Activated CD8-positive, alpha-beta memory T cell treated with anti-CD3 and anti-CD28 coated beads for 1 hour (primary cell): ENCODE measurements at places on chromosomes 3 and 15.

DNA sequence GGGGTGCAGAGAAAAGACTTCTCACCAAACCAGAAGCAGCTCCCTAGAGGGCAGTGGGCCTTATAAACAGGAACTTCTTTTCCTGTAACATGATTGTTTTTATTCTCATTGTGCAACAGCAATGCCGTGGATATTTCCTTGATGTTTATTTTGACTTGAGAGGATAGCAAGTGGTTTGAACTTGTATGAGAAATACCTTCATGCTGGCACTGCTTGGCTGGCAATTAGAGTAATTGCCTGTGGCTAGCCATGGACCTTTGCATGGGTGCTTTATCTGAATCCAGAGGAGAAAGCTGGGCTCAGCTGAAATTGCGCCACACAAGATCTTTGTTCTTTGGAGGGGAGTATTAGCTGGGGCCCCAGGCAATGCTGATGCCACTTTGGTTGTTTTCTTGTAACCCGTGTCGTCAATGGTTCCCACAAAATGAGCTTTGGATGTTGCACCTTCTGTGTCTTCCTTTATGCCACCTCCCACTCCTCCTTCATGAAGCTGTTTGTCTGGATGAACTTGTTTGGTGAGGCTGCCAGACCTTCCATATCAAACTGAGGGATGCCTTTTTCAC is 37.9 kb downstream of the CMTM8 start:
- no peak for DNase-seq

DNA sequence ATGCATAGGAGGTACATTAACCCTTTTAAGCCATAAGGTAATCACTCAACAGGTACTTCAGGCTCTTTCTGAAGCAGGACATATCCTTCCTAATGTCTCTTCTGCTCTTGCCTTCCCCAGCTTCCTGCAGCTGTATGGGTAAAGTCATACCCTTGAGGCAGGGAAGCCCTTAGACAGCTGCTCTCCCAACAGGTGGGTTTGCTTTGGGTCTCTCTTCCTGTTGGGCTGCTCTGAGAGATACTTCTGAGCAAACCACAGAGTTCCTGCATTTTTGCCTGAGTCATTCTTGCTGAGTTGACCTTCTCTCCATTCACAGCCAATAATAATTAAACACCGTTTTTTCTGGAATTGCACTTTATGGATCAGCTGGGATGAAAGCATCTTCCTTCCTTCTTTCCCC is 2.0 kb upstream of the TRAT1 start:
- DNase-seq = no peak

DNA sequence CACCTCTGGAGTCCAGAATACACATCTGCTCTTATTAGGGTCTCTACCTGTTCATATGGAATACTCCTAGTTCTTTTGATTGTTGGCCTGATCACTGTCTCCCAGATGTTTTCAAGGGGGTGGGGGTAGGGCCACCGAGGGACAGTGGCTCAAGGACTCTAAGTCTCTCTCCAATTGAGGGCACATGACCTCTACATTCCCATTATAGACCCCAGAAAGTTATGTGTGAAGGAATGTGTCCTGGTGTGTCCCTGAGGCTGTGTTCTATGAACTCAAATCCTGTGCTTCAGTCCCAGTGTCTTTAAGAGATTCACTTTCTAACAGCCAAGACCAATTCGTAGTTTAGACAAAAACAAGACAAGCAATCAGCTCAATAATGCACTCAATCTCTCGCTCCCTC is 357.4 kb downstream of the ERC2 start:
- no peak for DNase-seq

DNA sequence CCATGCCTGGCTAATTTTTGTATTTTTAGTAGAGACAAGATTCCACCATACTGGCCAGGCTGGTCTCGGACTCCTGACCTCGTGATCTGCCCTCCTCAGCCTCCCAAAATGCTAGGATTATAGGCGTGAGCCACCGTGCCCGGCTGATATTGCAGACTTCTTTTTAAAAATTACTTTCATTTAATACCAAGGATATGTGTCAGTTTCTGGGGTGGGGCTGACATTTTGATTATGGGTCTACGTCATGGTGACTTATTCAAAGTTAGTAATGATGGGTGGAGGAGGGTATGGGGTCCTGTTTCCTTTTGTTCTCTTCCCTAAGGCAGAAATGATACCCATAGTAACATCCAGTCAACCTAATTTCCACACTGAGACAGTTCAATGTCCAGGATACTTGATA is 34.7 kb downstream of the GBE1 start:
- no peak for DNase-seq

- no peak for DNase-seq
Observed at GRCh38 chr15:68298882-68299381, 21.4 kb downstream of the FEM1B start.

GRCh38 chr3:94799420-94800060 is 736.7 kb downstream of the NSUN3 start:
- no peak for DNase-seq

- DNase-seq = no peak
Observed at GRCh38 chr15:70358871-70359647, 261.3 kb upstream of the TLE3 start.

DNA sequence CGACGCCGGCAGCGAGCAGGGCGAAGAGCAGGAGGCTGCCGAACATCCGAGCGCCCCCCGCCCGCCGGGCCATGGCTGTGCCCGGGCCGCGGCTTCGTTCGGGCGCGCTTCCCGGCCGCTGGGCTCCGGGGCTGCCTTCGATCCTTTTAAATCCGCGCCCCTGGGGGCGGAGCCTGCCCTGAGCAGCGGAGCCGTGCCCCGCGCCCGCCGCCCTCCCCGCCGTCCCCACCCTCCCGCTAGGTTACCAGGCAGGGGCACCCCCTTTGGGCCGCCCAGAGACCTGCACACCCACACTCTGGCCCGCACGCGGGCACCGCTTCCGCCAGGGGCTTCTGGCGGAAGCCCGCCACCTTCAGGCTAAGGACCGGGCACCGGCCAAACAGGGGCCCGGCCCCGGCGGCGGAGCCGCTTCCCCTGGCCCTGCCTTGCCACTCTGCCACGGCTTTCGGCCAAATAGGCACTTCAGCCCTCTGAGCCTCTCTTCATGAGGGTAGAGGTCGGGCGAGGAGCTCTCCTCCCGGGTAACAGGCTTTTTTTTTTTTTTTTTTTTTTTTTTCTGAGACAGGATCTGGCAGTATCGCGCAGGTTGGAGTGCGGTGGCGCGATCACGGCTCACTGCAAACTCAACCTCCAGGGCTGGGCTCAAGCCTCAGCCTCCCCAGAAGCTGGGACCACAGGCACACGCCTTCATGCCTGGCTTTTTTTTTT is at the start of gene NMB:
Gene NMB (minus strand): TSS at position 120 of the 708 bp plus-strand sequence. CDS start 47 bp downstream, at position 73.
- DNase-seq = peak; percentile 59

- no peak for DNase-seq
Observed at GRCh38 chr15:33735637-33736247, 232.6 kb upstream of the CHRM5 start.

DNA sequence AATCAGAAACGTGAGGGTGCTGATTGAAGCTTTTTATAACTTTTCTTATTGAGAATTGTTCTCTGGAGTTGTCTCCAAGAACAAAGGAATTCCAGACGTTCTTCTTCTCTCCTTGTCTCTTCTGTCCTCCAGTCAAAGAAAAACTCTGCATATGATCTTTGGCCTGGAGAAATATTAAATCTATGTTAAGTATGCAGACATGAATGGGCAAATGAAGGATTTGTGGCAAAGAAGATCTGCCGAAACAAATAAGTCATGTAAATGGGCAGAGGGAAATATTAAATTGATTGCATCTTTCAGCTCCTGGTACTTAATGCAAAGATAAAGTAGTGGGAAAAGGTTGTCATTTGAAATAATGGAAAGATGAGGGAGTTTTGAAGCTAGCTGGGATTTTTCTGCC is 74.9 kb downstream of the IGF1R start:
- no peak for DNase-seq

- no peak for DNase-seq
Observed at GRCh38 chr3:12138044-12138443, 20.7 kb downstream of the TIMP4 start.

DNA sequence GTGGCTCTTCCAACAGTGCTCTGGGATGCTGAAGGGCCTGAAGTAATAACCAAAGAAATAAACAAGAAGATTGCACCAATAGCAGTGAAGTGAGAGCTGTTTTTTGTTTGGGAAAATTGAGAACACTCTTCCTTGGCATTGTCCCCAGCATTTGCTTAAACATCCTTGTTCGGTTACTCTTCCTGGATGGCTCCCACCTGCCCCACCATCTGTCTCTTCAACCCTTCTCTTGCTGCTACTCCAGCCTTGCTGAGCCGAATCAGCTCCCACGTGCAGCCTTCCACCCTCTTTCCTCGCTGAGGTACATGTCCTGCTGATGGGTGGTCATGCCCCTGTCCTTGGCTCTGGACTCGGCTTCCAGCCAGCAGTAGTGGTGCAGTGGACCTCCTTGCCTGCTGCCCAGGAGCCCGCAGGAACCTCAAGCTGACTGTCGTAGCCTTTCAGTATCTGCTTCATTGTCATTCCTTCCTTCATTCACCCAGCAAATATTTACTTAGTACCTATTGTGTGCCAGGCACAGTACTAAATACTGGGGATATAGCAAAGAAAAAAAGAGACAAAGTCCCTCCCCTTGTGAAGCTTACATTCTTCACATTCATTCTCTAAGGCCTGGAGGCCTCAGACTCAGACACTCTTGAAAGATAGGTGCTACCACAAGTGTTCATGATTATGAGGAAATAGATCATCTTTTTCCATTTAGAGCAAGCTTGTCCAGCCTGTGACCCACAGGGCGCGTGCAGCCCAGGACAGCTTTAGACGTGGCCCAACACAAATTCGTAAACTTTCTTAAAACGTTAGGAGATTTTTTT is 17.1 kb upstream of the VILL start:
- no peak for DNase-seq

- no peak for DNase-seq
Observed at GRCh38 chr3:26259176-26259575, 363.4 kb upstream of the LRRC3B start.

GRCh38 chr3:148147903-148148302 is 549.8 kb upstream of the AGTR1 start:
- no peak for DNase-seq

- no peak for DNase-seq
Observed at GRCh38 chr15:30889196-30889595, 14.5 kb upstream of the FAN1 start.

DNA sequence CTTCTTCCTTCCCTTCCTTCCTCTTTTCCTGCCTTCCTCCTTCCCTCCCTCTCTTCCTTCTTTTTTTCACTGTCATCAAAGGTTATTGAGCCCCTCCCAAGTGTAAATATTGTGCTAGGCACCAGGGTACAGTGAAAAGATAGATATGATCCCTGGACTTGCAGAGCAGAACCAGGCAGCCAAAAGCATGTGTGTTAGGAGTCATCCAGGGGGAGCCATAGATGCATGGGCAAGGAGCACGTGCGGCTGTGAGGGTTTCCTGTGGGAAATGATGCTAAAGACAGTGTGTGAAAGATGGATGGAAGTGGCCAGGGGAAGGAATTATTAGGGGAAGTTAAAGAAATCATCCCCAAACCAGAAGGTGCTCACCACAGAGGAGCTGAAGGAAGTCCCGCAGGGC is 65.2 kb downstream of the NR2F2 start:
- no peak for DNase-seq

GRCh38 chr3:196609343-196609775 is 30.1 kb upstream of the NRROS start:
- peak; percentile 92 for DNase-seq

GRCh38 chr3:67897351-67898336 is 243.2 kb upstream of the SUCLG2 start:
- no peak for DNase-seq

DNA sequence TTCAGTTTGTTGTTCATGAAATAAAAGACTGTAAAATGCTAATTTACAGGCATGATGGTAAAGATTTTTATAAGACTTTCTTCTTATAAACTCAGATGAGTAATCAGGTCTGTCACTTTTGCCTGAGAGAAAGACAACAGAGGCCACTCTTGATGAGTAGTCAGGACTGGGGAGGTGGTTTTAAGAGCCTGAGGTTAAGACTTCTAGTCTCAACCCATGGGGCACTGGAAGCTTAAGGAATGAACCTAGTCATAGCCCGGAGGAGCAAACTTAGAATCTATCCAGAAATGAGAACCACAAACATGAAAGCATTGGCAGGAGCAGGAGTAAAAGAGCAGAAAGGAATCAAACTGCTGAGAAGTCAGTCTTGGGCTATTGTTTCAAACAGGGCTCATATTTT is 846.3 kb upstream of the ARPP21 start:
- DNase-seq = no peak

- no peak for DNase-seq
Observed at GRCh38 chr3:195043607-195044339, 227.2 kb downstream of the XXYLT1 start.

- no peak for DNase-seq
Observed at GRCh38 chr3:52794612-52795099, at the start of gene ITIH3. ITIH3 (plus strand) TSS chr3:52794796; CDS start chr3:52794804, 8 bp downstream.

DNA sequence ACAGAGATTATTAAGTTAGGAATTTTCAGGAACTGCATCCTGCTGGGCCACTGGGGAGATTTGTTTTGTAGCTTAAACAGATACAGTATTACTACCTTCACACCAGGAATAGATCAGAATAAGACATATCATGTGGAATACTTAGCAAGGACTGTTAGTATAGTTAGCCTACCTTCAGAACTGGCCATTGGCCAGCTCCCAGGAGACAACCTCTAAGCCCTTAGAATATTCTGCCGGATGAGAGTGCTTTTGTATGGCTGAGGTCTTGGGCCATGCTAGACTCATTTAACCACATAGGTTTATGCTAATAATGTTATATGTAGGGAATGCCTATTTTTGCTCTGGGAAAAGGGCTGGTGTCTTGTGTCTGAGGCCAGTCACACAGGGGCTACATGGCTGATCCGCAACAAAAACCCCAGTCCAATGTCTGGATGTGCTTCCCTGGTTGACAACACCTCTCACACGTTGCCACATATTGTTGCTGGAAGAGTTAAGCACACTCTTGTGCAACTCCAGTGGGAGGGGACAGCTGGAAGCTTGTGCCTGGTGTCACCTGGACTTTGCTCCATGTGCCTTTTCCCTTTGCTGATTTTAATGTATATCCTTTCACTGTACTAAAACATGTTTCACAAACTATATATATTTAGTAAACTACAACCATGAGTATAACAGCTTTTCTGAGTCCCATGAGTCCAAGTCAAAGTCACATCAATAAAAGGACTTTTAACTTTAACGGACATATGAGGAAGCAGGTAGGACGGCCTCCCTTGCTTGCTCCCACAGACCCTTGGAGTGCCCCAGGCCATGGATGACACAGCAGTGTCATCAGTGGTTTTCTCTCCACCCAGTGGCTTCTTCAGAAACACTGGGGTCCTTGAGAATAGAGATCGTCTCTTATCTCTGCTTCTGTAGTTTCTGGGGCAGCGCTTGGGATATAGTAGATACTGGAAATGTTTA is 118.0 kb upstream of the C3orf80 start:
- no peak for DNase-seq

- no peak for DNase-seq
Observed at GRCh38 chr3:28786446-28786845, 437.8 kb upstream of the AZI2 start.

GRCh38 chr3:27171113-27171512 is 198.1 kb downstream of the NEK10 start:
- no peak for DNase-seq

GRCh38 chr3:146177072-146177471 is 16.1 kb upstream of the PLOD2 start:
- DNase-seq = no peak
